ENCODE measurements at places on chromosomes 1 and 21.

DNA sequence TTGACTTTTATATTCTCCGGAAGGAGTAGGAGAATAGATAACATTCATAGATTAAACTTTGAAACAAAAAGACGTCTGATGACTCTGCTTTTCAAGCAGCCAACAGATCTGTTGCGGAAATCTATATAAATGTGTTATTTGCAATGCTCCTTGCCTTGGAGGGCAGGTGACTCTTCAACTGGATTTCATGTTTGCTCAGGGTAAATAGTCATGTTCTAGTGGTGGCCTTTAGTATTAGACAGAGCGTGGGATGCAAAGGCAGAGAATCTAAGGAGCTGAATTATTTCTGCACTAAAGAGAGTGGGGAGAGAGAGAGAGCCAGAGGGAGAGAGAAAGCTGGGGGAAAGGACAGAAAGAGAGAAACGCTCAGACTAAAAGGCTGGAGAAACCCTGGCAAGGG, 454.3 kb downstream of the AJAP1 start:
- DNase-seq: no peak

DNA sequence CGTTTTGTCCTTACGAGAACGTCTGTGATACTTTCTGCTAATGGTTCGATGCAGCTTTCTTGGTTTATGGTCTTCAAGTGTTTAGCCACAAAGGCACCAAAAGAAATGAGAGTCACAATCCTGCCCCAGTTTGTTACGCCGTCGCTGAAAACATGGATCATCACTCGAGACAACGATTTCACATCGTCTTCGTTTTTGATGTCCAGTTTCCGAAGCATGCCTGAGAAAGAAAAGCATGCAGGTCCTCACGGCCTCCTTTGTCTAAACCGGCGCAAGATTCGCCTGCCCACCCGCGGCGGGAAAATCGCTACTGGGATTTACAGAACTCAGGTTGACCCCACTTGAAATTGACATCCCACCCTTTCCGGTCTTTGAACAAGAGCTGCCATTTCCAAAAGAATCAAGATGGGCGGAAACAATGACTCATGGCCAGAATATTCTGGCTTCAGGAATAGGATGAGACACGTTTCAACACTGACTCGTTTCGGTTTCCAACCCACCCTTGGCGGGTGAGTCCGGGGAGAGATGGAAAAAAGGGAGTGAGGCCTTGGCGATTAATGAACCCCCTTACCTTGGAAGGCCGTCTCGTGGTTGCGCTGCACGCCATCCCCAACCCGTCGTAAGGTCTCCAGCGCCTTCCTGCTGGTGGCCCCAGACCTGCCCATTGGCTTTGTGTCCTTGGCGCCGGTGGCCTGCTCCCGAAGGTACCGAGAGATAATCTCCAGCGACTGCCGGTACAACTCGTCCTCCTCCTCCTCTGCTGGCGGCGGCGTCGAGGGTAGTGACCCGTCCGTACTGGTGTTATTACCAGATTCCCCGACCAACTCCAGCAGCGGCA, 919 bp downstream of the MCL1 start:
- no peak for DNase-seq

- no peak for DNase-seq
Measured at GRCh38 chr1:202835548-202836072, 24.9 kb downstream of the PCAT6 start.

DNA sequence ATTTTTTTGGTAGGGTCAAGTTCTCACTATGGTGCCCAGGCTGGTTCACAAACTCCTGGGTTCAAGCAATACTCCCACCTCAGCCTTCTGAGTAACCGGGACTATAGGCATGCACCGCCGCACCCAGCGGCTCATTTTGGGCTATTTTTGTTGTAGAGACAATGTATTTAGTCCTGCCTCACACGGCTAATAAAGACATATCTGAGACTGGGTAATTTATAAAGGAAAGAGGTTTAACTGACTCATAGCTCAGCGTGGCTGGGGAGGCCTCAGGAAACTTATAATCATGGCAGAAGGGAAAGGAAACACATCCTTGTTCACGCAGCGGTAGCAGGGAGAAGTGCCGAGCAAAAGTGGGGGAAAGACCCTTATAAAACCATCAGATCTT, 4.2 kb downstream of the CELA2A start:
- DNase-seq: no peak

GRCh38 chr1:17130138-17130635, 10.9 kb upstream of the PADI2 start:
- DNase-seq: no peak

Data from stimulated activated CD8-positive, alpha-beta memory T cell treated with anti-CD3 and anti-CD28 coated beads, Interleukin-7, amount 100 ng/mL, for 24 hours (primary cell).